SJSA1 (cell line): ENCODE measurements at places on chromosomes 6 and 20. TPM values are rescaled to one million over a fixed set of nuclear protein-coding genes. Genes with fewer than 3 reads are reported as not detected.
A peak's percentile ranks its signal among the peaks of the same experiment; 100 is the strongest.

GRCh38 chr6:36676141-36677058, 2.1 kb upstream of the CDKN1A start:
- no peak for DNase-seq

GRCh38 chr6:44530209-44530909, 142.9 kb downstream of the CDC5L start:
- DNase-seq, result no peak

GRCh38 chr20:44720621-44720996, 5.4 kb downstream of the CCN5 start:
- peak; percentile 75 for DNase-seq

DNA sequence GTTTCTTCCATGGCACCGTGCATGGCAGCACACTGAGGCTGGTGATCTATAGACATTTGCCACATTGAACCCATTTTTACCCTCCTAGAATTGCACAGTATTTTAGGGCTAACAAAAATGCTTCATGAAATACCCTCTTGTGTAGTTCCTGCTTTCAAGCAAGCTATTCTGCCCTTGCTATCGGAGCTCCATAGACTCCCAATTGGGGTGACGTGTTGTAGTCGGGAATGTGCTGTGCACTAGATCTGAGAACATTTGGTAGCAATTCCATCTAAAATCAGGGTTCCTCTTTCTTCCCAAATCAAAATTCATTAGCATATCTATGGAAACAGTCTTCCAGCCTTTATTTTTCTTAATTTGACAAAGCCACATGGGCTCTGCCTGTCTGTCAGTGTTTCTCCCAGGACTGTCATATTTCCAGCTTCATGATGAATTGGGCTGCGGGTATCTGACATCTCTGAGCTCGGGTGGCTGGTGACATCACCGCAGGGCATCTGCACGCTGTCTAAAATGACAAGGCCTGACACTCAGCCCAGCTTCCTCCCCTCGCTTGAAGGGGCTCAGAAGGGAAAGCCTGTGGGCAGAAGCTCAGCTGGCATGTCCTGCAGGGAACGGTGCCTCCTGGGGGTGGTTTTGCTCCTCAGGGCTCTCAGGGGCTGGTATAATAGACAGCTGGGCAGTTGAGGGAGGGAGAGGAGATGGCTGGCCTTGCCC, 406.4 kb downstream of the QKI start:
- DNase-seq, result no peak

DNA sequence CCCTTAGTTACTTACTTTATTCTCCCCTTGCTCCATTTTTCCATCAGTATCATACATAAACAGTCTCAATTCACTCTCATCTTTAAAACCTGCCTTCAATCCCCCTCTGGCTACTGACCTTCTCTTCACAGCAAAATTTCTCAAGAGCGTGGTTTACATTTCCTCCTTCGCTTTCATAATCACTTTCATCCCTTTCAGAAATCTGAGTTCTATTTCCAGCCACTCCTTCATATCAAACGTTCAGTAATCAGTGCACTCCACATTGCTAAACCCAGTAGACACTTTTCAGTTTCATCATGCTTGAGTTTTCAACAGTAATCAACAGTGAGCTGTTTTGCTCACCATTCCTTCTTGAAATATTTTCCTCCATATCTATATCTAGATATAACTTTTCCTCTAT, 176.7 kb upstream of the HSF2 start:
- DNase-seq, result no peak

- no peak for DNase-seq
These were observed 432.3 kb downstream of the CD83 start for GRCh38 chr6:14549871-14550270.

CPXM1 gene
- total RNA-seq, result 1.2 TPM in 1 of 2 replicates, not detected in the other

GRCh38 chr6:144602523-144603180, 317.5 kb downstream of the UTRN start:
- no peak for DNase-seq

DNA sequence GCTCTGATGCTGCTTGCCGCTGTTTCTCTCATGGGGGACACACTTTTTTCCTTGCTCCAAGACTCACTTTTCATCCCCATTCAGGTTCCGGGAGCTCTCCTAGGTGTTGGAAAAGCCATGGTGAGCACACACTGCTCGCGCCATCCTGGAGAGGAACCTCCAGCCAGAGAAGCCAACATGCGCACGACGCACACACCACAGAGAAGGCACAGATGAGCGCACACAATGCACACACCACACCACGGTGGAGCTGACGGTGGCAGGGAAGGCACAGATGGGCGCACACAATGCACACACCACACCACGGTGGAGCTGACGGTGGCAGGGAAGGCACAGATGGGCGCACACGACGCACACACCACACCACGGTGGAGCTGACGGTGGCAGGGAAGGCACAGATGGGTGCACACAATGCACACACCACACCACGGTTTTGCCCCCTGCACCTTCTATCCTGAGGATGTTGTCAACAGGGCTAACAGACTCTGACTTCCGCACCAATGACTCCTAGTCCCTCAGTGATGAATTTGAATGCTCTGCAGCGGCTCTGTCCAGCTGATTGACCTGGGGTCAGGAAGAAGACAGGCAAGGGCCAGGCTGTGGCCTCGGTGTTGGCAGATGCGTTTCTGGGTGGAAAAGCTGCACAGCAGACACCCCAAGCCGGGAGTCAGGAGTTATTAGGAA, 154.7 kb downstream of the ERMARD start:
- no peak for DNase-seq

GRCh38 chr6:52514514-52514913, 62.3 kb downstream of the TRAM2 start:
- DNase-seq, result no peak

RAD21L1 gene
- 0.19 and 0.29 TPM in 2 replicates for total RNA-seq

MSH5 gene
- 3.9 and 16.7 TPM in 2 replicates for total RNA-seq

WFDC13 gene
- total RNA-seq, result not detected in 2 replicates

DNA sequence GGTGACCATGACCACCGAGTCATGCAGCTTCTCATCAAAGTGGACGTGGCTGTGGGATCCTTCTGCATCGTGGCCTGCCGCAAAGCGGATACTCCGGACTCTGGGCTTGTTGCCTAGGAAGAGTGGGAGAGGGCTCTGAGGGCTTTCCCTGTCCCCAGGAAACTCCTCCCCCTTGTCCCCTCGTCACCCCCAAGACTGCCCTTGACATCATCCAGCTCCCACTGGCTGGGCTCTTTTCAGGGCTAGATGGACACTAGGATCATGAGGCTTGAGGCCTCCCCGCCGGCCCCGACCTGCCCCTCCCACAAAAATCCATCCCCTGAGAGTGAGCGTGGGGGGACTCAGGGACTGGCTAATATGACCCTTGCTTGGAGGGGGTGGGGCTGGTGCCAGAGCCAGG, 9.0 kb downstream of the ADISSP start:
- DNase-seq, result no peak

SFT2D1 gene
- total RNA-seq, result 88.2 and 101 TPM in 2 replicates

SLC2A10 gene
- total RNA-seq, result 18.5 and 19.2 TPM in 2 replicates

- no peak for DNase-seq
These were observed 20.1 kb downstream of the HECA start for GRCh38 chr6:139154881-139155547.

SHLD1 gene
- 1.6 and 2.6 TPM in 2 replicates for total RNA-seq

DNA sequence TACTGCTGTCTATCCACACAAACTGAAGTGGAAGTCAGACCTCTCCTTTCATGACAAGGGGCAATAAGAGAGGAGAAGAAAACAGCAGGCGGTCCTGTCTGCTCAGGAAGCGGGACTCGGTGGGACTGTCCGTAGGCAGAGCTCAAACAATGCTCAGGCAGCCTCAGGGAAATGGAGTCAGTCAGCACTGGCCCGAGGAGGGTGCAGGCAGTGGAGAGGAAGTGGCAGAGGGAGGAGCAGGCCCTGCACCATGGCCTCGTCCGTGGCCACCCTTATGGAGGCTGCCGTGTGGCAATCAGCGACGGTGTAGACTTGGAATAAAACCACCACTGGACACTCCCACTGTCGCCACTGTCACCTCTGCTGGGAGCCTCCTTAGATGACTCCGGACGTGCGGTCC, 19.6 kb downstream of the FOXC1 start:
- DNase-seq, result no peak

DNA sequence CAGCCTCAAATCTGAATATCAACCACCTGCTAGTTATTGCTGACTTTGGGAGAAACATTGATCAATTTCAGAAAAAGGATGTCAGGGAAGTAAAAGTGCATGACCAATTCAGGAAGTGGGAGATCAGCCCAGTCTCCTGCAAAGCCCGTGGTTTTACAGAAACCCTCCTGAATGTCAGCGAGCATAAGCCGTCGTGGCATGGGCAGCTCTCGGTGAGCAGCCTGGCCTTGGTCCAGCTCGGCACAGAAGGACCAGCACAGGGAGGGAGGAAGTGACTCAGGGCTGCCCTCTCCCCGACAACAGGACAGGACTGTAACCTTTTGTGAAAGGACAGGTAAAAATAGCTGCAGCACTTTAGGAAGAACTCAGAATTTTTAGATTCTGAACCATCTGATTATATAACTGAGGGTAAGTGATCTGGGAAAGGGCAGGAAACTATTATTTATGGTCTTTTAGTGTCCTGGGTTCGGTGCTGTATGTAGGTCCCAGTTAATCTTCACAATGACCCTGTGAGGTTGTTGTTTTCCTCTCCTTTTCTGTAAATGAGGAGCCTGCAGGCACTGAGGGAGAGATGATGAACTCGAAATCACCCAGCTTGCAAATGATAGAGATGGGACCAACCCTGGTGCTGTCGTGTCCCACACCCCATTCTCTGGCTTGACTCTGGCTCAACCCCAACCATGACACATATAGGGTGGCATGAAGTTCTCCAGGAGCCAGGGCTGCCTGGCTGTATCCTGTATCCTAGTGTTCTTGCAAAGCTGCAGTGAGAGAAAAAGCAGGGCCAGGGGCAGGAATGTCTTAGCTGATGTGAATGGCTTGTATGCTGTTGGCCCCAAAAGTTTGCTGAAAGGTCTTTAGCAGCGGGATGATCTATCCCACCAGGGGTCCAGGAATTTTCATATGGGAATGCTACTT, 37.6 kb downstream of the NRN1 start:
- no peak for DNase-seq

TSHZ2 gene
- total RNA-seq, result not detected in 2 replicates

- DNase-seq, result no peak
These were observed 46.4 kb upstream of the FERMT1 start for GRCh38 chr20:6169251-6169650.

DNA sequence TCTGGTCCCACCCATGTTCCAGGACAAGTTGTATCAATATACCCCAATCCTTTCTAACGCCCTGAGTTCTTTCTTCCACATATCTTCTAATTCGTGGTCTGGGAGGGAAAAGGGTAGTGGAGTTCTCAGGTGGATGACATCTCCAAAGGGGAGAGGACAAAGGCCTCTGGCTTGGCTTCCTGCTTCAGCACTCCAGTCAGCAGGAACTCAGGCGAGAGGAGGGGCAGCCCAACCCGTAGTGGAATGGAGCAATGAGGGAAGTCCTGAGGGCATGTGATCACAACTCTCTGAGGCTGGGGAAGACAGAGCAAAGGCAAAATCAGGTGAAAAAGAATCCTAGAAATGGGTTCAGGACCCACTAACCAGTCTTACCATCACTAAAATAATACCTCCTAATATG, 9.6 kb upstream of the NRM start:
- DNase-seq, result no peak

AGPAT4 gene
- 6.2 and 6.7 TPM in 2 replicates for total RNA-seq
